ENCODE measurements at places on chromosomes 2 and 18. TPM values are rescaled to one million over a fixed set of nuclear protein-coding genes. Genes with fewer than 3 reads are reported as not detected.

GRCh38 chr18:6661692-6662415 is 67.7 kb upstream of the ARHGAP28 start:
- no peak for DNase-seq

DNA sequence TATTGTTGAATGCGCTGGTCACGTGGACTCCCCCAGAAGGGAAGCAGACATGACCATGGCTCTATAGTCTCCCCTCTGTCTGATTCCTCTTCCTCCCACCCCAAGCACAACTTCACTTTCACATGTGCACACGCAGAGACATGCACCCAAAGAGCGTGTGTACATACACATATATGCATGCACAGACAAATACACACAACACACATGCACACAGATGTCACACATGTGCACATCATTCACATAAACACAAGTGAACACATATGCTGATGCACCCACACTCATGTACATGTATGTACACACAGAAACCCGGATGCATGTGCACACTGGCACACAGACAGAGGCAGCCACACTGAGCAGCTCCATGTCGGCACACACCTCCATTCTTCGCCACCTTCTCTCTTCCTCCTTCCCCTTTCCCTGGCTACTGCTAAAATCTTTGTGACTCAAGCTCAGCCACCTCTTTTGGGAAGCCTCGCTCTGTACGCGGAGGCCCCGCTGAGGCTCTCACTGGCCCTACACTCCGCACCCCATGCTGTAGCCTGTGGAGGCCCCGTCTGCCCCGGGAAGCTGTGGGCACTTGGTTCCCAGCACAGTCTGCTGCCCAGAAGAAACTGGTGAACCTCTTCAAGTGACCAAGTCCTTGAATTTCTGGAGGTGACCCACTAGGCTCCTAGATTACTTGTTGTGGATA is 101.6 kb upstream of the TEX51 start:
- no peak for DNase-seq

The MC4R gene
- not detected for total RNA-seq

The RNF152 gene
- 7.0 TPM for total RNA-seq
